ENCODE measurements at places on chromosomes 16 and 17.

GRCh38 chr17:77436058-77436442 is 295.3 kb downstream of the SEC14L1 start:
- no peak for DNase-seq

DNA sequence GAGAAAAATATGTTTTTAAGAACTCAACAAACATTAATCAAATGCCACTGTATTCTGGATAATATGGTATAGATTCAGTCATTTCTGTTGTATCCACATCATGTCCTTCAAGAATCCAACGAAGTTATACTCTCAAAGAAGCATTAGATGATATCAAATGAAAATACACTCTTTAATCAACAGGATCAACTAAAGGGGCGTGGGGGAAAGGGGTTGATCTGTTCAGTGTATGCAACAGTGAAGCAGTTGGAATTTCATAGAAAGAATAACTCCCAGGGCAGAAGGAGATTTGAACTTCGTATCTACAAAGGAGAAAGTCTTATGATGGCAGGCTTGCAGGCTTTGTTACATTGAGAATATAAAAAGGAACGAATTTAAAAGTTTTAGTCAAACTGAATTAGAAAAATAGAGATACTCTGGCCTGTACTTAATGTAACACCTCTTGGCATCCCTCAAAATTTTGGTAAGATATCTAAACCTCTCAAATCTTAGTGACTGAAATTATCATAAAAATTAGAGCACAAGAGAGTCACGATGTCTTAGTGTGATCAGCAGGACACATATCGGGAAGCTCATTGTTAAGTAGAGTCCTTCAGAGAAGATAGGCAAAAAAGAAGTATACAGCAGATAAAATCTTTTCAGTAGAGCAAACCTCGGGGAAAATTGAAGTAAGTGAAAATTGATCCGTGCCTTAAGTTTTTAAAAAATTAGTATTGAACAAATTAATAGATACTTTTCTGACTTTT is 431.4 kb downstream of the KCNJ18 start:
- no peak for DNase-seq

DNA sequence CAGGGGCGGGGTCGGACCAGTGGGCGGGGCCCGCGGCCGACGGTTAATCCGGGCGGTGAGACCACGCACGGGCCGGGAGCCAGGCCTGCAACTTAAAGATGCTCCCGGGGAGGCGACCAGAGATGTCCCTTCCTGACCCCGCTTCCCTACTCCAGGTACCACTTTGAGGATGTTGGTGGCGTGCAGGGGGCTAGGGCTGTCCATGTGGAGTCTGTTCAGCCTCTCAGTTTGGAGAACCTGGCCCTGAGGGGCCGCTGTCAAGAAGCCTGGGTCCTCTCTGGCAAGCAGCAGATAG is 580 bp downstream of the RANGRF start:
- no peak for DNase-seq

DNA sequence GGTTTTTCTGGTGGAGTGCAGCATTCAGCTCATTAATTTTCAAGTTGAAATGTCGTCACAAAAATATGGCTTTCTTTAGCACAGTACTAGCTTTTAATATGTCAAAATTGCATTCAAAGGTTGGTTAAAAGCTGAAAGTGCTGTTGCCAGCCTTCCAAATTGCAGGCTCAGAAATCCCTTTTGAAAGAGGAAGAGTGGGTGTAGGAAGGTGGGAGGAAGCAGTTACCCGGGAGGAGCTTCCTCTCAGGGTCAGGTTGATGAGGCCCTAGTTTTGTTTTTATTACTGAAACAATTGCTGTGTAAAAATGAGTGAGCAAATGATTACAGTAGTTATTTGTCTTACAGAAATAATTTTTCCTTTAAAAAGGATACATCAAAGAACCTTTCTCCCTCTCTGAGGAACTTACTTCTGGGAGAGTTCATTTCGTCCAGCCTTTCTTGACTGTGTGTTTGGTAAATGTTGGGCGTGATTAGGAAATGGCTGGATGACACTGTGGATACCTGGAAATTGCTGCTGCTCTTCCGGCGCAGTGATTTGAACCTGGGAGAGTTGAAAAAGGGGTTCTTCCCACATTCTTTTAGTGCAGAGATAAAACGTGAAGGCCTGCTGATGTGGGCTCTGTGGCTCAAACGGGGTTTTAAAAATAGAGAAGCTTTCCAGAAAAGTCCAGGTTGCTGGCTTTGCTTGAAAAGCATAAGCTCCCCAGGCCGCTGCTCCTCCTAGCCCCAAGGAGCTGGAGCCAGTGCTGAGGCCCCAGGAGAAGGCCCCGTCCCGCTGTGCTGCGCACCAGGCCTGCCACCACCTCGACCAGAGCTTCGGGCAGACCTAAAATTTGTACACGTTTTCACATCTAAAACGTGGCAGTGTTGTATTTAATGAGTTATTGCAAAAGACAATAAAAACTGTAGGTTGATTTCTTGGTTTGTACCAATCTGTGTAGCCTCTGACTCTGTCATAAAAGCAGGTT is 41.7 kb downstream of the SEC14L1 start:
- no peak for DNase-seq

DNA sequence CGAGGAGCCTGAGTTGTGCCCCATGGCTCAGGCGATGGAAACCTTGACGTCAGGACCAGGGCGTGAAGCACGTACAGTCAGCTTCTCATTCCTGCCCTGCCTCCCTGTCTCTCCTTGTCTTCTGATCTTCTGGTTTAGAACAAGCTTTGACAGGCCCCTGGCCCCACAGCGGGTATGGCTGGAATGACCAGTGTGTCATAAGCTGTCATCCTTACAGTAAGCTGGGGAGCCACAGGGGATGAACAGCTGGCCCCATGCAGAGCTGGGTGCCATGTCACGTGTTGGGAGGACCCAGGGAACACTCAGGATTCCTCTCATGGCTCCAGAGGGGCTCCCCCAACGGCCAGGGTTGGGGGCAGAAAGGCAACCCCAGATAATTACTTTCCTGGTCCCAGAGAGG is 157.6 kb upstream of the PLCG2 start:
- DNase-seq = no peak

GRCh38 chr17:7340179-7340578 is 3.9 kb downstream of the ACAP1 start:
- no peak for DNase-seq

- DNase-seq = peak; percentile 54
These were observed 46.6 kb upstream of the SLC38A10 start for GRCh38 chr17:81341516-81342268.

DNA sequence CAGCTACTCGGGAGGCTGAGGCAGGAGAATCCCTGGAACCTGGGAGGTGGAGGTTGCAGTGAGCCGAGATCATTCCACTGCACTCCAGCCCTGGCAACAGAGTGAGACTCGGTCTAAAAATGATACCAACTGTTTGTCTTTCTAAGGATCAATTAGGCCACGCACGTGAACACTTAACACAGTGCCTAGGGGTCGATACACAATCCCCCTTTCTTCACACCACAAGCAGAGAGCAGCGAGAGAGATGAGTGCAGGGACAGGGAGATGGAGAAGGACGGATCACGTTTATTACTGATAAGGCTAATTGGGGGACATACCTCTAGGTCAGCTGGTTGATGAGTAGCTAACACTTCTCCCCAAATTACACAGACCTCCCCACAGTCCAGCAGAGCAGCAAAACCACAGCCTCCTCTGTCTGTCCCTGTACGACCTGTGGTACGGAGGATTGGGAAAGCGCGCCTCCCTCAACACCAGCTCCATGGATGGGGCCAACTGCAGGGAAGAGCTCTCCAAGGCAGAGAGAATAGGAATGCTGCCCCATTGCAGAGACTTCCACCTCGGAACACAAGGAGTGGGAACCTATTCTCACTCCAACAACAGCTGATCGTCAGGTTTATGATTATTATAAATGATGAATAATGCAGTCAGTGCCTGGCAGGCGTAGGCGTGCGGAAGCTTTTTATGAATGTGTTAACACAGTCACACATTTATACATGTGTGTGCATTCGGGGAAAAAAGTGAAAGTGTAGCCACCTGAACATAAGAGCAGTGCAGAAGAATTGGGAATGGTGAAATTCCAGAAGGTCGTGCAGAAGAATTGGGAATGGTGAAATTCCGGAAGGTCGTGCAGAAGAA is 155.1 kb downstream of the C16orf95 start:
- DNase-seq = no peak

DNA sequence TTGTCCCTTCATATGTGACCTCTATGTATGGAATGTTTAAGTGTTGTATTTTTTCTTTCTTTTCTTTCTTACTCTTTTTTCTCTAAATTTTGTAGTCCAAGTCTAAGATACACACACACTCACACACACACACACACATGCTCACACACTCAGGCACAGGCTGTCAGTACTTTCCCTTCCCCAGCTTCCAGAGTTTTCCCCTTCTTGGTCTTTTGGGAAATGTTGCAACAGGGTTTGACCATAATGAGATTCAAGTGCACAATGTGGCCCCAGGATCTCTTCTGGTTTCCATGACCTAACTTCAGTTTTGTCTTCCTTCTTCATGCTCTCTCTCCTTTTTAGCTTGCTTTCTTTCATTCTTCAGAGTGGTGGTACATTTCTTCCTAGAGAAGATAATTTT is 289.8 kb upstream of the FOXF1 start:
- DNase-seq = no peak

GRCh38 chr17:58624751-58625150 is 67.1 kb downstream of the TEX14 start:
- no peak for DNase-seq

- DNase-seq = no peak
These were observed 6.0 kb downstream of the SCN4A start for GRCh38 chr17:63966646-63967264.
